ENCODE measurements at places on chromosomes 5 and 9.

GRCh38 chr5:172412724-172413286 lies 41.5 kb downstream of the SH3PXD2B start:
- DNase-seq = peak; percentile 92

GRCh38 chr5:143215690-143216089 lies 187.8 kb downstream of the NR3C1 start:
- DNase-seq = no peak

DNA sequence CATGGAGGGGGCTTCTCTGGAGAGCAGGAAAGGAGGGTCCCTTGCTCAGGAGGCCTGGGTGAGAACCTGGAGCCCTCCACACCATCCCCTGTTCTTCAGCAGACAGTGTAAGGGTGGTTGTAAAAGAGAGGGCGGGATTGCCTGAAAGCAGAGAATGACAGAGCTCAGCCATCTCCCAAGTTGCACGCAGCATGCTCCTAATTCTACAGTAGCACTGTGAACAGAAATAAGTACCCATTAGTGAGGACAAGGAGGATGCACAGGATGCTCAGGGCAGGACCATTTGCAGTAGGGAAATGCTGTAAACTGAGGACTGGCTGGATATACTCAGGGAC lies 8.4 kb downstream of the CCDC69 start:
- DNase-seq = no peak

- peak; percentile 71 for DNase-seq
These were observed 435.8 kb upstream of the PAPPA start for GRCh38 chr9:115717711-115718173.

- no peak for DNase-seq
These were observed 185.5 kb downstream of the DMRT2 start for GRCh38 chr9:1235650-1236049.

DNA sequence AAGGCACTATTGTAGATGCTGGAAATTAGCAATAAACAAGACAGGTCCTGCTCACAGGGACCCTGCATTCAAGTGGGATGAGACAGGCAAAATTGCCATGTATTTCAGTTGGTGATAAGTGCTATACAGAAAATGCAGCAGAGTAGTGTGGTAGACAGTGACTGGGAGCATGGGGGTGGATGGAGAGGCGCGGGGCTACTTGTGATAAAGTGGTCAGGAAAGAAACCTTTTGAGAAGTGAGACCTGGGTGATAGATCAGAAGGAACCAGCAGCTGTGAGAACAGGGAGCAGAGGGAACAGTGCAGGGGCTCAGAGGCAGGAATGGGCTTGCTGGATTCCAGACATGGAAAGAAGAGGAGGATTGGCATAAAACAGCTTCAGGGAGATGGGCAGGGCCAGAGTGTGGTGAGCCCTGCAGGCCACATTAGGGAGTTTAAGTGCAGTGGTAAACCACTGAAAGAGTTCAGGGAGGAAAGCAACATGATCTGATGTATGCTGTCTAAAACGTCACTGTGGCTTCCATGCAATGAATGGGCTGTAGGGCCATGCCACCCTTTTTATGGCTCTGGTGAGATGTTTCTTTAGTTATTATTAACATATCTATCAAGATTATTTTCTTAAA lies 7.3 kb downstream of the CRHBP start:
- DNase-seq = no peak

GRCh38 chr5:119343766-119344165 lies 12.1 kb upstream of the TNFAIP8 start:
- peak; percentile 30 for DNase-seq

GRCh38 chr5:143730112-143730801 lies 81.7 kb upstream of the HMHB1 start:
- no peak for DNase-seq

GRCh38 chr5:175860531-175861045 lies 10.8 kb upstream of the CPLX2 start:
- DNase-seq = no peak

DNA sequence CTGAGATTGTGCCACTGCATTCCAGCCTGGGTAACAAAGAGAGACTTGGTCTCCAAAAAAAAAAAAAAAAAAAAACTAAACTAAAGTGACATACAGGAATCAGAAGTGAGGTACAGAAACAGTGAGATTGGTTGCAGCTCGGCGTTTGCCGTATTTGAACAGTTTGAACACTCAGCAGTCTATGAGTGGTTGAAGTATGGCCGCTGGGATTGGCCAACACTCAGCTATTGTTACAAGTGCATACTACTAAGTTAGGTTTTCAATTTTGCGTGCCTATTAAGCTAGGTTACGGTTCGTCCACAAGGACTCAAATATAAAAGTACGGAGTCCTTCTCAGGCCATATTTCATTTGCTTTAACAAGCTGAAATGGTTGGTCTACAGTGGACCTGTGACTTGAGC lies 3.3 kb upstream of the TSC1 start:
- no peak for DNase-seq

GRCh38 chr9:33109850-33110595 lies 33.5 kb upstream of the SMU1 start:
- no peak for DNase-seq

DNA sequence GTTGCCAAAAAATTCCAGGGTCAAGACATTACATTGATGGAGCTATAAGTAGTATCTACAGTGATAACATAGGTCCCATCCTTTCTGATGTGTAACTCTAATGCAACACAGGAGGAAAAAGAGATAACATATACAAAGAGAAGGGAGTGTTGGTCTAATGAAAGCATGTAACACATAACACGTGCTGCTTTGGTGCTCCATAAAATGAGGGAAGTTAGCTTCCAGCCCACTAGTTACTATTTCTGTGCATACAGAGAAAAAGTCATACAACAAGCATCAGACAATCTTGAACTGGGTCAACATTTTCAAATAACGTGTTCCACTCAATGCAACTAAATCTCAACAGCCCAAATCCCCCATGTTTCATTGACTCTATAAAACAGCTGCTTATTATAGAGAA lies 11.7 kb downstream of the MLLT3 start:
- DNase-seq = no peak

DNA sequence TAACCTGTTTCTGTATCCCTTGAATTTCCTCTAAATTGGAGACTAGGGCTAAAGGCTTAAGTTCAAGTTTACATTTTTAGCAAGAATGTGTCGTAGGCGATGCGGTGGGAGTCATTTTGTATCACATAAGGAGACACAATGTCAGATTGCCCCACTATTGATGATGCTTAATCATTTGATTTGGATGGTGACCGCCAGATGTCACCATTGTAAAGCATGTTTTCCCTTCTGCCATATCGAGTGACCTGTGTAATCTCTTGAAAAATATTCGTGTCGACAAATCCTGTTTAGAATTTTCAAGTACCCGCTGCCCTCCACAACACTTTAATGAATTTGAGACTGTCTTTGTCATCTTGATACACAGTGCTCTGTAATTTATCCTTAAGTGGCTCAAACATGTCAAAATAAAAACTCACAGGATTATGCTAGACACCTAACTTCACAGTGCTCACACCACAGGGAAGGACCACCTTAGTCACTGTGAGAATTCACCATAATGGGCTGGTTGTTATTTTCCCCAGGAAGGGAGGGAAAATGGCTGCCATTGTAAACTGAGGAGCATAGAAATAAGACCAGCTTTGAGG lies 34.5 kb upstream of the SLC46A2 start:
- DNase-seq = no peak

GRCh38 chr5:75202935-75203334 lies 33.7 kb downstream of the ANKRD31 start:
- DNase-seq = no peak

- no peak for DNase-seq
These were observed 29.9 kb downstream of the CD180 start for GRCh38 chr5:67166460-67167285.
